ENCODE measurements at places on chromosomes 7 and 10. TPM values are rescaled to one million over a fixed set of nuclear protein-coding genes. Genes with fewer than 3 reads are reported as not detected.

- DNase-seq, result no peak
Measured at GRCh38 chr10:56928714-56929113, 567.7 kb upstream of the ZWINT start.

- no peak for DNase-seq
Measured at GRCh38 chr10:116292493-116292892, 19.5 kb upstream of the GFRA1 start.

- peak; percentile 80 for DNase-seq
Measured at GRCh38 chr7:107446531-107446930, 23.3 kb upstream of the GPR22 start.

DNA sequence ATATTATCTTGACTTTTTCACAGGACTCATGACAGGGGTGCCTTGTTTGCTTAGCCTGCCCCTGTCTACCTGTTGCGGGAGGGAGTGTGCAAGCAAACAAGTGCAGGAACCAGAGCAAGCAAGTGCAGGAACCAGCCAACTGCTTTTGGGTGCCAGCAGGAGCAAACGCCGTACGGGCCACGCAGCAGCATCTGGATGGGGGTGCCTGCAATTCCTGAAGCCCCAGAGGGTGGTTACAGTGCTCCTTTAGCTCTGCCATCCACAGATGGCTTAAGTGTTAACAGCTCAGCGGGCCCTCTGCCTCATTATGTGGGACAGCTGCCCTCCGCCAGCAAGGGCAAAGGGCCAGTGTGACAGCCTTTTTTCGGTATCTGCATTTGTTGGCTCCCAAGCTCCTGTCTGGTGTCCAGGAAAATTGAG lies 83.5 kb downstream of the MICU1 start:
- no peak for DNase-seq

DNA sequence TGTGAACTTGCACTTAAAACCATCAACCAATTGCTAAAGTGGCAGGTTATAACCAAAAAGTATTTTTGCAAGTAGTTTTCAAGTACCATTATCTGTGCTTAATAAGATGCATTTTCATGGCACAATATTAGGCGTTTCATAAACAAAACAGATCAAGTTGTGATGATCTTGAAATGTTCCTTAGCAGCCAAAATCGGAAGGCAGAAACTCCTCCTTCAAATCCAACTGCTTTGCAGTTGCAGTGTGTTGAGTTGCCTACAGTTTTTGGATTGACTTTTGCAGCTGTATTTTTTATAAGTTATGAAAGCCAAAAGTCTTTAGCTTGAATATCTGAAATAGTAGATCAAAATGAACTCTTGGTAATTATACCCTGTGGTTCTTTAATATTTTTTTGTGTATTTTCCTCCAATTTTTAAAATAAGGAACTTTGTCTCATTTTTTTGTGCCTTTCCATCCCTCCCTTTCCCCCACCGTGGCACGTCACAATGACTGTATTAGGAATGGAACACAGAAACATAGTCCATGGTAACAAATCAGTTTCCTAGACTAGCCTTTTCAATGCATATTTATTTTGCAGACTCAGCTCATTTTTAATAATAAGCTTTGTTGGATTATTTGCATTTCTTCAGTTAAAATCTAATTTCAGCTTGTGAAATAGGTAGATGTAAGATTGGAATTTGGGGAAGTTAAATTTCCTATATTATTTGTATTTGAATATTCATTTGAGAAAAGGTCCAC lies 80.8 kb downstream of the ADD3 start:
- no peak for DNase-seq

GRCh38 chr7:6271694-6272440 lies 557 bp downstream of the CYTH3 start:
- DNase-seq, result no peak

- DNase-seq, result no peak
Measured at GRCh38 chr10:49230004-49230403, 41.8 kb upstream of the TMEM273 start.

- no peak for DNase-seq
Measured at GRCh38 chr10:70761031-70761601, 24.1 kb downstream of the TBATA start.

DNA sequence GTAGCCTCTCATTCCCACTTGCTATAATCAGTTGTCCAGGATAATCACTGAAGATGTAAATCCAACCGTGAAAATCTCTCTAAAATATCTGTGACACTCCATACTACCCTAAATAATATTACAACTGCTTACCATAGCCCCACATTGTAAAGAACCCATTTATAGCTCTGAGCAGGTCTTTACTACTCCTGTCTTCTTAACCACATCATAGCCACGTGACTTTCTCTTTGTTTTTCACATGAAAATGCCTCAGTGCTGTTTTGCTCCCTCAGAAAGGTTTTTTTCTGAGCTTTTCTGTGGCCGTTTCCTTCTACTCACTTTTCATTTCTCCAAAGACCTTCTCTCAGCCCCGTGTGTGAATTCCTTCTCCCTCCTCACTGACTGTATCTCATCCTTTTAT lies 662.2 kb upstream of the ADARB2 start:
- no peak for DNase-seq

DNA sequence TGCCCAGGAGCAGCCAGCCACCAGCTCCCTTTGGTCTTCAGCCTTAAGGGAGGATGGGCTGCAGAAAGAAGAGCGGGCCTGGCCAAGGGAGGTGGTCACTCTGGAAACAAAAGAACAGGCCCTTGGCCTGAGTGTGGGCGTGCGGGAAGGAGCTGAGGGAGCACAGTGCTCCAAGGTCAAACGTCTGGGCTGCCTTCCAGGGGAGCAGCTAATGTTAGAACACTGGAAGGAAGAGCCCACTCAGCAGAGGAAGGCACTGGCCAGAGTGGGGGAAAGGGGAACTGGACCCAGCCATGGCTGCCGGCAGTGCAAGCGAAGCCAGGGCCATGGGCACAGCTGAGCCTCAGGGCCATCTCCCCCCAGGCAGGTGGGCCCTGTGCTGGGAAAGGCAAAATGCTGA lies 42.7 kb downstream of the FAM53B start:
- DNase-seq, result no peak

- DNase-seq, result no peak
Measured at GRCh38 chr7:18778594-18778993, 283.0 kb downstream of the HDAC9 start.

GRCh38 chr10:69839696-69840345 lies 38.1 kb downstream of the COL13A1 start:
- DNase-seq, result peak; percentile 52

DNA sequence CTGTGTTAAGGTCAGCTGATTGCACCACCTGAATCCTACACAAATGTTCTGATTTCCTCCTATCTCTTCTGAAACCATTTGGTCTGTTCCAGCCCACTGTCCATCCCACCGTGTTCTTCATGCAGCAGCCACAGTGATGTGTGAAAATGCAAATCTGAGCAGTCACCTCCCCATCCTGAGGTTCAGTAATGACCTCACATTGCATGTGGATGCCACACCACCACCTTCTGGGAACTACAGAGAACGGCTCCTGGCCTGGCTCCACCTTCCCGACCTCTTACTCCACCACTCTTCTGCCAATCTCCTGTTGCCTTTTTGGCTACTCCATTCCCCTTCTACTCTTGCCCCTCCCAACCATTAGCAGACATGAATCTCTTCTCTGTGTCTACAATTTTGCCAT lies 244.4 kb downstream of the TNS3 start:
- DNase-seq, result no peak

DNA sequence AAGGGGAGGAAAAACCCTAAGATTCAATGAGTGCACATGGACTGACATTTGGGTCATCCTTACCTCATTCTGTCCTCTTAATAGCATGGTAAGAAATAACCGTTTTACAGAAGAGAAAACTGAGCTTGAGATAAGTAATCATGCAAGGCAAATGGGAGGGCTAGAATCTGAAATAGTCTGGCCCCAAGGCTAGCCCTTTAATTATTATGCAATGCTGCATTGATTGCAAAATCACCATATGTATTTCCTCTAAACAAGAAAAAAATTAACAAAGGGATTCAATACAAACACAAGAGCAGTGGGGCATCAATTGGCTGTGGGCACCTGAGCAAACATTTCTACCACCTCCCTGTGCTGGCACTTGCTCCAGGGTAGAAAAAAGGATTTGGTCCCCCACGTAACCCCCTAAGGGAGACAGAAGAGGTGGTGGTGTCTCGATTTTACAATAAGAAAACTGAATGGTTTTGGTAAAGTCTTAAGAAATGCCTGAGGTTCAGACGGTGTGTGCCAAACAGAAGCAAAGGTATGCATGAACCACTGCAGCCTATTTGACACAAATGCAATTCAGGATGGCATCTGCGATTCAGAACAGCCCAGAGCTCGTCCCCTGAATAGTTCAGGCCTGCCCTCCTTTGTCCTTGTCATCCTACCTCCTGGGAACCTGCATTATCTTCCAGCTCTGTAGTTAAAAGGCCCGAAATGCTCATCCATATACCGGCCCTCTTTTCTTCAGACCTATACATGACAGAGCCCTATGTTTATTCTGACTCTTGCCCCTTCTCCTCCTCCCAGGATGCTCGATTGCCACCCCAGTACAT lies 23.6 kb downstream of the PIP4K2A start:
- no peak for DNase-seq

GRCh38 chr7:93968911-93969620 lies 35.1 kb downstream of the BET1 start:
- DNase-seq, result no peak

DNA sequence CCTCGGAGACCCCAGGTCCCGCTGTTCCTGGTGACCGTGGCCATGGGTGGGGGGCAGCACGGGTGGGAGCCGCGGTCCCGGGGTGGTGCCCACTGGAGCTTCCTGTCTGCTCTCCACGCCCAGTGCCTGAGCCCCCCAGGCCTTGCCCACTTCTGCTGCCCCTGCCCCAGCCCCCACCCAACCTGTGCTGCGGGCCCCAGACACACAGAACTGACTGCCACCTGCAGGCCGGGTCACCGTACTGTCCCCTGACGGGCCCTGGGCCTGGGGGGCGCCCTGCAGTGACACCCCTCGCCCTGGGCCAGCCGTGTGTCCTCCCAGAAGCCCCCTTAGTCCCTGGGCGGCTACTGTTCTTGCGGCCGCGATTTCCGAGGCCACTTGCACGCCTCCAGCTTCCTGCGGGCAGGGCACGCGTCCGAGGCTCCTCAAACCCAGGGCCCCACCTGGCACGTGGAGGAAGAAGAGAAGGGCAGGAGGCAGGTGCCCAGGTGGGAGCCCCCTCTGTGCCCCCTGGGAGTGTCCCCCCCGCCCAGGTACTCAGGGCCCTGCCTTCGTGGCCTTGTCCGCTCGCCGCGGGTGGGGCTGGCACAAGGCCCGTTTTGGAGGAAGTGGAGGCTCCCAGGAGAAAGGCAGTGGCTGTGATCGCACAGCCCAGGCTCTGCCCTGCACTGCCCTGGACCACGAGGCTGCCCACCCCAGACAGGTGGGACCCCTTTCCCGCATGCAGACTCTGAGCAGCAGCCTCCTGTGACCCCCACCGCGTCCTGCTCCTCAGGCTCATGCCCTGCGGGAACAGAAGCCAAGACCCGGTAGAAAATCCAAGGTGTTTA lies 10.4 kb downstream of the TMEM184A start:
- no peak for DNase-seq

DNA sequence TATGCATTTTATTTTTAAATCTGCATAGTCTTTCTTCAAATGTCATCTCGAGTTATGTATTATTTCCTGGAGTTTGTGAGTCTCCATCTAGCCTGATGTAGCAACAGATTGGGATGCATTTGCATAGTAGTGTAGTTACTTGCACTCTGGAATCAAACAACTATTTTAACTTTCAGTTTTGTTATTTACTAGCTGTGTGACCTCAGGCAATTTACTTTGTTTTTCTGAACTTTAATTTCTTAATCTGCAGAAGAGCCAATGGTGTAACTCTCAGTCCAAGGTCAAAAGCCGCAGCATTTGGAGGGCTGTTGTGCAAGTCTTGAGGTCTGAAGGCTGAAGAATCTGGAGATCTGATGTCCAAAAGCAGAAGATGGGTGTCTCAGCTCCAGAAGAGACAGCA lies 175.8 kb upstream of the SORCS1 start:
- DNase-seq, result no peak

GRCh38 chr7:31133497-31133896 lies 81.4 kb downstream of the ADCYAP1R1 start:
- DNase-seq, result no peak

DNA sequence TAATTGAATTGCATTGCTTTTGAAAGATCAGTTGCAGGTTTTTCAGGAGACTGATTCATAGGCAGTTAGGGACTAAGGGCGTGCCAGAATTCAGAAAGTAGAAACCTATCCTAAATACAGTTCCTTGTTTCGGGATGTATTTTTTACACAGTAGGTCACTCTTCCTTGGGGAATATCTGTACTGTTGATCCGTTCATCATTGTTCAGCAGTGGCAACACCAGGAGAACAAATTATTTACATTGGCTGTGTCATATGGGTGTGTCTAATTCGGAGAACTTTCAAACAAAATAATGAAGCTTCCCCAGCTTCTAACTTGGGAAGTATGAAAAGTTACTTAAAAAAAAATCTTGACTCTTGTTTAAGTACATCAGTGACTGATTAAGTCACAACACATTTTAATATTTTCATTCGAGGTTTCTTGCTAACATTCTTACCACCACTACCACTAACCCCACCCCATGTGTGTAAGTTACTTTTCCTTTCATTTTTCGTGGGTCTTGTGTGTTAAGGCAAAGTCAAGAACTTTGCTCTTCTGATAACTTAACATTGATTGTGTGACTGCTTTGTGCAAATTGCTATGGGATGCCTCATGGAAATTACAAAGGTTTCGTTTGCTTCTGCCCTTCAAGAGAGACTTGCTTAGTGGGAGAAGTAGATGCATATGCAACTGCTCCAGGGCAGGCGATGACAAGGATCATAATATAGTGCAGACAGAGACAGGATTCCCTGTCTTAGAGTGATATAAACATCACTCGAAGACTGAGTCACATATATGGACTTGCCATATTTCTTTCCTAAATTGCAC lies 43.8 kb upstream of the RPA3 start:
- peak; percentile 54 for DNase-seq

DNA sequence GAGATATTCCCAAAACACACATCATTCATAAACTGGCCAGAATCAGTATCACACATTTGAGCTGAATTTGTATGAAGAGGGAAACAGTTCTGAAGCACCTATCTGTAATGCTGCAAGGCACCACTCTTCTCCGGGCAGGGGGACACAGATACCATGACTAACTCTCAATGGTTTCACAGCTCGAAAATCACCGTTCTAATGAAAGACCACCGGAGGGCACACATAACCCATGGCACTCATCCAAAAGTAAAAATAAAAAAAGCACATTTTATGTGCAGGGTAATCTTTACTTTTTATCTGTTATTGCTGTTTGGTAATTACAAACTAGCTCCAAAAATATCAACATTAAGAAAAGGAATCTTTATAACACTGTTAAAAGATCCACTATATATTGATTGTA lies 137.5 kb downstream of the PARD3 start:
- no peak for DNase-seq

The IDI2 gene
- not detected for polyA plus RNA-seq

The TMEM176A gene
- not detected for polyA plus RNA-seq

The BCL7B gene
- 61.3 TPM for polyA plus RNA-seq

The CPN1 gene
- not detected for polyA plus RNA-seq

The SAMD9 gene
- polyA plus RNA-seq, result 3.7 TPM

The FAM3C gene
- polyA plus RNA-seq, result 37.6 TPM

The MSMB gene
- polyA plus RNA-seq, result not detected

The GBX1 gene
- not detected for polyA plus RNA-seq

The OR2A42 gene
- not detected for polyA plus RNA-seq
